ENCODE measurements at places on chromosomes 3 and 15.

DNA sequence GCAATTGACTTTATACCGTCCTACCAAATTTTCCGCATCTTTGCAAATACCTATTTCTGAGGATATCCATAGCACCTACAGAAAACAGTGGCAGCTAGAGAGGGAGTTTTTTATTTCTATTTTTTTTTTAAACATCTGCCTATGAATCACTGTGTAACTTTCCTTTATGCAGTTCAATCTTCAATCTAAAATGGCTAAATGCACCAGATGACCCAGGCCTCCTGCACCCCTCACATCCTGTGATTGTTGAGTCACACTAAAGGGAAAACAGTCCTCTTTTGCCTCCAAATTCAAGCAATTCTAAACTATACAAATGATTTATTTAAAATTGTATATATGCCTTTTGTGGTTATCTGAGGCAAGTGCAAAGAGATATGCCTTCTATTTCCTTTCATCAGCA is 20.1 kb upstream of the BCL6 start:
- no peak for DNase-seq

- no peak for DNase-seq
Measured at GRCh38 chr3:42300778-42301177, 34.8 kb upstream of the CCK start.

GRCh38 chr3:123899300-123899865 is 15.3 kb upstream of the MYLK start:
- DNase-seq: no peak

- no peak for DNase-seq
Measured at GRCh38 chr3:140386357-140387100, 291.3 kb upstream of the TRIM42 start.

DNA sequence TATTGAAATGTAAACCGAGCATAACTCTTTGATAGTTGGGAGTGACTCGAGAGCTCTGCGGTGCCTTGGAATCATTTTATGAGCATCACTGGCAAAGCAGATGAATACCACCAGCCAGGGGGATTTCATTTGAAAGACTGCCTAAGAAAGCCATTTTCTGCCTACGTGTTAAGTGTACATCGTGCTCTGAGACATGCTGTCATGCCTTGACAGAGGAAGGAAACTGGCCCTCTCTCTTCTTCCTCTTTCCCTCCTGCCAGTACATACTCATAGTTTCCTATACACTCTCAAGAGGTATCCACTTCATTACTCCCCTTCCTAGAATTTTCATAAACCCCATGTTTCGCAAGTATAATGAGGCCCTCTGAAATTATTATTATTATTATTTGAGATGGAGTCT is 8.8 kb downstream of the BCL2A1 start:
- no peak for DNase-seq

DNA sequence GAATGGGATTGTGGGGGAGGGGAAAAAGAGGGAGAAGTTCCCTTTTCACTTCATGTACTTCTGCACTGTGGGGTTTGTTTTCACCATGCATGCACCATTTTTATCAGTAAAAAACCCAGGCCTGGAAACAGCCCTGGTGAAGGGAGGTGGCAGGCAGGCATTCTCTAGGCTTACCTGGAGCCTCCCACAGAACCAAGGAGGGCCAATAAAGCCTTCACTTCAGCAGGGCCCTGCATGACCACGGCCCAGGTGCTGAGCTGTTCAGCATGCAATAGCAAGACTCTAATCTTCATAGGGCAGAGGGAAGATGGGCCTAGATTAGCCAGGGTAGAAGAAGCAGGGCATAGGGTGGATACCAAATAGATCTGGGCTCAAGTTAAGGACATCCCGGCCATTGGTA is 49.6 kb downstream of the SCN5A start:
- DNase-seq: no peak

DNA sequence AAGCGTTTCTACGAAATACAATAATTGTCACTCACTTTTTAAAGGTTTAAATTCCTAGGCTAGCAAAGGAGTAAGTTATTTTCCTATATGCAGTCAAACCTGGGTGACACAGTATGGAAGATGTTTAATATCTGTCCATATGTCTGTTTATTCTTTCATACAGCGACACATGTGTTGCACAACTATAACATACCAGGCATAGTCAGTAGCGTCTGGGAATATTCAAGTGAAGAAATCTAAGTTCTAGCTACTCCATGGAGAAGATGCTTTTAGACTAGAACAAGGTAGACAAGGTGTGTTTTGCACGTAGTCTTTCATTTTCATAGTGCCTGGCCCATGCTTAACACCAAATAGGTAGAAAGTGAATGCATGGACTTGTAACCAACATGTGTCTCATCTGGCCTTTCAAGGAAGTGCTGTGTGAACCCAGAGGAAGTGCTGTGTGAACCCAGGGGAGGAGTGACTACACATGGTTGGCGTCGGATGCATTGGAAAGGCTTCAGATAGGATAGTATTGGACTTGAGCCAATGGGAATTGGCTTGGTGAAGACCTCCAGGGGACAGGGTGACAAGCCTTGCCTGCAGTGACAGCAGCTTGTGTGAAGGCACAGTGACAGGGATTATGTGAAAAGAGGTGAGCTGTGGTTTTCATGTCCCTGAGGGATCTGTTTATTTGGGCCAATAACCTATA is 267.0 kb downstream of the PTPRG start:
- no peak for DNase-seq

GRCh38 chr3:189467451-189467850 is 163.7 kb upstream of the TP63 start:
- no peak for DNase-seq

DNA sequence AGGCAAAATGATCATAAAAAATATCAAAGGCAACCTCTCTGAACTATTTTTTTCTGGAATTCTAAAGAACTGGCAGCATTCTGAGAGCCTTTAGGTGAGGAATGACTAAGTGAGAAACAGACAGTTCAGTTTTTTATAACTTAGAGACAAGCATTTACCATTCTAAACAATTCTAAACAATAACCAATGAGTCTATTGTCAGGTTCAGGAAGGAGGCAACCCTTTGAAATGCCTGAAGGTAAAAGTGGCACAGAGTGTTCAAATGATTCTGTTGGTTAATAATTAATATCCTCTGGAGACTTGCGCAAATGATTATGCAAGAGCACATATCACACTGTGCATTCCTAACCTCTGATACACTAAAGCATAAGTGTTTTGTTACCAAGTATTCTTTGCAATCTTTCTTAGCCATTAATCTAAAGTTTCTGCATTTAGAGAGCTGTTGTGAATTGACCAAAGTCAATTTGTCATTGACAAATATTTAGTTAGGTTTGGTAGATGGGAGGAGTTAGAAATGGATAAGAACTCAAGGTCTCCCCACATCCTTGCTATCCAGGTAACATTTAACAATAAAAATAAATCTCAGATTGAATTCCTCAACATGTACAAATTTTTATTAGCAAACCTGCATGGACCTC is 9.2 kb upstream of the TGFBR2 start:
- no peak for DNase-seq

DNA sequence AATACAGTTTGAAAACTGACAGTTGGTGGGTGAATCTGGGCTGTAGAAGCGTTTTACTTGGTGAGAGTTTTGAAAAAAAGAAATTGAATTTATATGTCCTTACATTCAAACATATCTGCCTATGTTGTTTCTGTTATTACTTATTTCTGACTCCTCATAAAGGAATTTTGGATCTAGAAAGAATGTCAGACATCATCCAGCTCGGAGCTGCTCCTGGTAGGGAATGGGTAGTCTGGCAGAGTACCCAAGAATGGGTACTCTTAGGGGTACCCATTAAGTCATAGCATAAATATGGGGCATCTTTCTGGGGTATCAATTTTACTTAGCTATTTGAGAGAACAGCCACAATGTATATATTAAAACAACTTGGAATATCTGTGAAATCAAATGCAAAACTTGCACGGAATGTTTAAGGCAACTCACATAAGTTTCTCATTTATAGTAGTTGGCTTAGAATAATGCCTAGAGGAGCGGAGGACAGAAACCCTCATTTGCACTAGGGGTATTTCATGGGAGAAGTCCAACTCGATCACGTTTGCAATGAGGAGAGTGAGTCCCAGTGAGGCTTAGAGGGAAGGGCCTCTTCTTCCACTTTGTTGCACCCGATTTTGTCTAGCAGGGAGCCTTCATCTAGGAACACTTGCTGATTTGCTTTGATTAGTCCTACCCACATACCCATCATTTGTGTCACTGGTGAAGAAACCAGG is 2.4 kb upstream of the LARP6 start:
- DNase-seq: no peak

DNA sequence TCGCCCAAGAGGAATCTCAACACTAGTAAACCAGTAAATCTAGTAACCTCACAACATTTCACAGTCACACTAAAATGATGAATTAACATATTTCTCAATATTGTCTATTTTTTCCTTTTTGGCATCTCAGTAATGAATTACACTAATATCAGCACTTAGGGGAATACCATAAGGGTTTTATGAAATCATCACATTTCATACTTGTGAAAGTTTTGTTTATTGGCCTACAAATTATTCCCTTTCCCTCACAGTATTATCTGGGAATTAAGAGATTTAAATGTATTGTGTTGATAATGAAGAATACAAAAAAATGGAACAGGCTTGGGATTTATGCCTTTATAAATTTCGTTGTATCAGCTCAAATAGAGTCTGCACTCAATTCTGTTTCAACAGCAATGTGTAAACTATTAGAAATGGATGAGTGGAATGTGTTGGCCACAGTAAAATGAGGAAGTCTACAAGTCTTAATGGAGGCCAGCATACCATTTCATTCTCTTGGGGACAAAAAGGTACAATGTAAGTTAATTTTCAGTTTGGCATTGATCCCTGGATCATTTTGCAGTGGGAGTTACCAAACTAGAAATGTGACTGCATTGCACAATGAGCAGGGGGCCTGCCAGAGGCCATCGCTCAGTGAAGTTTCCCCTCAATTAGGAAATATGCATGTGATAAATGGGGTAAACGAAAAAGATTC is 195.4 kb downstream of the FMN1 start:
- no peak for DNase-seq

- no peak for DNase-seq
Measured at GRCh38 chr3:24523215-24523614, 28.6 kb upstream of the THRB start.

DNA sequence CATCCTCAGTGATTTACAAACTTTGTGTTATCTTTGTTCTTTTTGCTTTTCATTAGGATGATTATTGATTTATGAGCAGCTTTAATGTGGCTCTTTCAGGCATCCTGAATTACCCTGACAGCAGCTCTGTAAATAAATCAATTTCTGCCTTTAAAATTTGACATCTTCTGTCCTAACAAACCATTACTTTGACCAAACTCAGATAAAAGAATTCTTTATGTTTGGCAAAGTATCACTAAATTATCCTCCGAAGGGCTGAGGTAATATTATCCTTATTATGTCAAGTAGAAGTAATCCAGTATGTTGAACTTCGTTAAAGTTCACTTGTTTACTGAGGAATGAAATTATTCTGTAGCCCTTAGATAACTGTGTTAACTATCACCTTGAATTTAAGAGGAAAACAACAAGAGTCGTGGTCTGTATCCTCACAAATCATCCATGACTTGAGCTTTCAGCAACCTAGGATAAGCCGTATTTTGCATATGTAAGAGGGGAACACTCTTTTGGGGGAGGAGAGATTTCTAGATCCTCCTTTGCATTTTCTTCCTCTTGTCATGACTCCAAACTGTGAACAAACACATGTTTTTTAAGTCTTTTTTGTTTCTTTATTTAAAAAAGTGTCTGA is 173.2 kb upstream of the STAC start:
- no peak for DNase-seq

Data from stimulated activated CD8-positive, alpha-beta memory T cell treated with anti-CD3 and anti-CD28 coated beads, Interleukin-4, amount 100 ng/mL, for 48 hours (primary cell).